Stimulated activated CD8-positive, alpha-beta memory T cell treated with anti-CD3 and anti-CD28 coated beads, Interleukin-4, amount 100 ng/mL, for 1 hour (primary cell): ENCODE measurements at places on chromosomes 1 and 21.
A peak's percentile ranks its signal among the peaks of the same experiment; 100 is the strongest.

- DNase-seq: no peak
Observed at GRCh38 chr21:31879241-31879650, 6.4 kb downstream of the HUNK start.

GRCh38 chr1:58249737-58250586 is 296.6 kb downstream of the OMA1 start:
- no peak for DNase-seq

- no peak for DNase-seq
Observed at GRCh38 chr1:185759061-185759460, 24.9 kb downstream of the HMCN1 start.

- no peak for DNase-seq
Observed at GRCh38 chr1:166839600-166840308, 479 bp downstream of the POGK start.

DNA sequence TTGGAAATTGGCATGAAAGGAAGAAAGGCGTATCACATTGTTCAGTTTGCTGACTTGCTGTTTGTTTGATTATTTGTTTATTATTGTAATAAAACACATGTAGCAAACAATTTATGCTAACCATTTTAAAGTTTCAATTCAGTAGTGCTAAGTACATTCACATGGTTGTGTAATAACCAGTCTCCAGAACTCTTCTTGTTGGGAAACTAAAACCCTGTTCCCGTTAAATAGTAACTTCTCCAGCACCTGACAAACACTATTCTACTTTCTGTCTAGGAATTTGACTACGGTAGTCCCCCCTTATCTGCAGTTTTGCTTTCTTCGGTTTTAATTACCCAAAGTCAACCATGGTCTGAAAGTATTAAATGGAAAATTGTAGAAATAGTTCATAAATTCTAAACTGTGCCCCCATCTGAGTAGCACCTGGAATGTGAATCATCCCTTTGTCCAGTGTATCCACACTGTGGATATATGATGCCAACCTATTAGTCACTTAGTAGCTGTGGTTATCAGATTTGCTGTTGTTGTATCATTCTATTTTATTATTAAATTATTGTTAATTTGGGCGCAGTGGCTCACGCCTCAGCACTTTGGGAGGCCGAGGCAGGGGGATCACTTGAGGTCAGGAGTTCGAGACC is 5.5 kb downstream of the MORC3 start:
- no peak for DNase-seq

DNA sequence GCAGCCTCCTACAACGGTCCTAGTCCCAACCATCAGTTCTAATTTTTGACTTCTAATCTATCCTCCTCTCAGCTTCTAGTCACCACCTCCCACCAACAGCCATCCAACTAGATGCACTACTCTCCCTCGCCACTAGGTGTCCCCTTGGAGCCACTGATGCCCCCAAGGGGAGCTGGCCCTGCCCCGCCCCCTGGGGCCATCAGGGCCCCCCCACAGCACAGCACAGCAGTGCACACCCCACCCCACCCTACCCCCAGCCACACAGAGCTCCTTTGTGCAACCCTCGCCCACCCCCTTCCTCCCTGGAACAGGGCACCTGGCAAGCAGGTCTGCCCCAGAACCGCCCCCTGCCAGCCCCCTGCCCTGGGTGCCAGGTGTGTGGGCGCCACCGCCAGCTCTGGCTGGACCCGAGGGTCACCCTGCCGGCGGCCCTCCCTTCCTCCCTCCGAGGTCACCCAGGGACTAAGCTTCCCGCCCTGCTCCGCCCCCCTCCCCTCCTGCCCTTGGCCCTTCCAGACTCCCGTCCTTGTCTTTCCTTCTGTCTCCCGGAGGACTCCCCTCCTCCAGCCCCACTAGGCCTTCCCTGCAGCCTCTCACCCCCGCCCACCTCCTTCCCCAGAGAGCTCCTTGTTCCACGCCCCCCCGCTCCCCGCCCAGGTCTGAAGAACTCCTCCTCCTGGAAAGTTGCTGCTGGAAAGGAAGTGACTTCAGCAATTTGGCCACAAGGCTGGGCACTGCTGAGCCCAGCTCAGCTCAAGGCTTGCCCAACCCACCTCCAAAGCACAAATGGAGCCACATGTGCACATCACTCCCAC is 47.0 kb downstream of the AHDC1 start:
- DNase-seq: peak; percentile 55

GRCh38 chr1:44036409-44037139 is 5.3 kb upstream of the SLC6A9 start:
- no peak for DNase-seq

DNA sequence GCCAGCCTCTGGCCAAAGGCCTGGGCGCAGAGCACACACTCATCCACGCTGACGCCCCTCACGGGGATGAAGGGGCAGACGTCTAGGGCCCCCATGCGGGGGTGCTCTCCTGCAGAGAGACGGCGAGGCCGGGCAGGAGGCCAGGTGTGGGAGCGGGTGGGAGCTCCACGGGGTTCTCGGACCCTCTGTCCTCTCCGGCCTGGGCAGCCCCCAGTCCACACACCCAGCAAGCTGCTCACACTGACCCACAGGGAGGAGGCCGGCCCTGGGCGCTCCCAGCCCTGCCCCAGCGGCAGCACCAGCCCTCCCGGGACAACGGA is 2.5 kb downstream of the FTCD start:
- DNase-seq: no peak

DNA sequence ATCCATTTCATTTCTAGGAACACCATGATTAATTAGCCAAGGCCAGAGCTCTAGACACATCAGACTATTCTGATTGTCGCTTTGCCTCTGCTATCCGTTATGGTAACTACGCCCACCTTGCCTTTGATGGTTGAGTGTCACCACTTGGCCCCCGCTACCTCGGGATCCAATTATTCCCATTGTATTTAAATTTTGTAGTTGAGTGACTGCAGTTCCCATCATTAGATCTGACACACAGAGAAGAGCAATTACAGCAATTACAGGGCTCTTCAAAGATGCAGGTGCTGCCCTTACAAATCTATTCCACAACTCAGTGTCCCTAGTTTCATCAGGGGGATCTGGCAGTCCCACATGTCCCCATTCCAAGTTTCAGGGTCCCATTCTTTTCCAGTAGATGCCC is 44.9 kb upstream of the ABCA4 start:
- DNase-seq: no peak

DNA sequence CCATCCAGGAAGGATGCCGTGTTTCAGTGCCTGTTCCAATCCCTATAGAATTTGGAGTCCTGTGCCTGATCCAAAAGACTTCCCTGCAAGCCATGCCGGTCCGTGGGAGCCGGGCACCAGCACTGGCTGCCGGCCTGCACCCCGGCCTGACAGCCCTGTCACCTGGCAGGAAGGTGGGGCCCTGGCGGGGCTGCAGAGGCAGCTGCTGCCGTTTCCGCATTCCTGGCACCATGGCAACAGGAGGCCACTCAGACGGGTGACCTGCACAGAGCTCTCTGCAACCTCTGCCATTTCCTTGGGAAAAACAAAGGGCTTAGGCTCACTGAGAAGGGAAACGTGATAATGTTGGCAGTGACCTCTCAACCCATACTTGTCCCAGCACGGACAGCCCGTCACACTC is 63.2 kb upstream of the TMEM51 start:
- DNase-seq: no peak

- no peak for DNase-seq
Observed at GRCh38 chr1:51119331-51119730, 17.3 kb downstream of the C1orf185 start.

DNA sequence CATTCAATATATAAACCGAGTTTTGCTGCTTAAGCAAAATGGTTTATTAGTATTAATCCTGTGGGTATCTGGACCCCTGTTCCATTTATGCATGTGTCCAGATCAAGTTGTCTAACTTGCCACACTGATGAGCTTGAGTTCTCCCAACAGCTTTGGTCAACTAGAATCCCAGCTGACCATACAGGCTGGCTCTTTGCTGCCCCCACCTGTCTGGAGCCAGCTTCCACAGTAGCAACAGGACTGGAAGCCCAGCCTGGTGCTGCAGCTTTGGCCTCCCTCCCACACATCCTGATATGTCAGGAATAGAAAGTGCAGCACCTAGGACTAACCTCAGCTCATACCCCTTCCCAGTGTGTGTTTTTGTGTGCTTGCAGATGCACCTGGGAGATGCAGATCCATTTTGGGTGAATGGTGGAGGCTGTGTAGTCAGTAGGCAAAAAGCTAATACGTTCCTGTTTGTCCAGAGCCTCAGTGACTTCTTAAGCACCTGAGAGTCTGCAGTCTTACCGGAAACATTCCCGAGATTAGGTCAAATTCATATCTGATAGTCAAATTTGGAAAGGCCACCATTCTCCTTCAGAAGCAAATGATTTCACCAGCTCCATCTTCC is 40.9 kb upstream of the BEND5 start:
- no peak for DNase-seq

GRCh38 chr1:181714428-181714827 is 231.1 kb downstream of the CACNA1E start:
- no peak for DNase-seq

DNA sequence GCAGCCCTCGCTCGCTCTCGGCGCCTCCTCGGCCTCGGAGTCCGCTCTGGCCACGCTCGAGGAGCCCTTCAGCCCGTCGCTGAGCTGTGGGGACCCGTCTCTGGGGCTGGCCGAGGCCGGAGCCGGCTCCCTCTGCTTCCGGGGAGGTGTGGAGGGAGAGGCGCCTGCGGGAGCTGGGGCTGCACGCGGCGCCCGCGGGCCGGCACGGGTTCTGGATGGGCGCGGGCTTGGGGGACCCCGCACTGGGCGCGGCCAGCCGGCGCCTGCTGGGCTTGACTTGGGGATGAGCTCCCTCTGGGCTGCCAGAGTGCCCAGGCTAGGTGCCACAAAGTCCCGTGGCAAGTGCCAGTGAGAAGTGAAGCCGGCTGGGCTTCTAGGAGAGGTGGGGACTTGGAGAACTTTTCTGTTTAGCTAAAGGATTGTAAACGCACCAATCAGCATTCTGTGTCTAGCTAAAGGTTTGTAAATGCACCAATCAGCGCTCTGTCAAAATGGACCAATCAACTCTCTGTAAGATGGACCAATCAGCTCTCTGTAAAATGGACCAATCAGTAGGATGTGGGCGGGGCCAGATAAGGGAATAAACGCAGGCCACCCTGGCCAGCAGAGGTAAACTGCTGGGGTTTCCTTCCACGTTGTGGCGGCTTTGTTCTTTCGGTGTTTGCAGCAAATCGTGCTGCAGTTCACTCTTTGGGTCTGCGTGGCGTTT is 20.2 kb downstream of the EXOC8 start:
- DNase-seq: no peak

DNA sequence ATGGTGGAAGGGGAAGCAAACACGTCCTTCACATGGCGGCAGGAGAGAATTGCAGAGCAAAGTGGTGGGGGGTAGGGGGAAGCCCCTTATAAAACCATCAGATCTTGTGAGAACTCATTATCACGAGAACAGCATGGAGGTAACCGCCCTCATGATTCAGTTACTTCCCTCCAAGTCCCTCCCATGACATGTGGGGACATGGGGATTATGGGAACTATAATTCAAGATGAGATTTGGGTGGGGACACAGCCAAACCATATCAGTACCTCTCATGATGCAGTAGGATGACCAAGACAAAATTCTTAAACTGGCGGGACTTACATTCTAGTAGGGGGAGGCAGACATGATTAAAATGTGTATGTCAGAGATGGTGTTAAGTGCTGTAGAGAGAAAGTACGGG is 38.8 kb downstream of the WNT4 start:
- no peak for DNase-seq

GRCh38 chr21:41345934-41346685 is 15.7 kb upstream of the MX2 start:
- DNase-seq: no peak

DNA sequence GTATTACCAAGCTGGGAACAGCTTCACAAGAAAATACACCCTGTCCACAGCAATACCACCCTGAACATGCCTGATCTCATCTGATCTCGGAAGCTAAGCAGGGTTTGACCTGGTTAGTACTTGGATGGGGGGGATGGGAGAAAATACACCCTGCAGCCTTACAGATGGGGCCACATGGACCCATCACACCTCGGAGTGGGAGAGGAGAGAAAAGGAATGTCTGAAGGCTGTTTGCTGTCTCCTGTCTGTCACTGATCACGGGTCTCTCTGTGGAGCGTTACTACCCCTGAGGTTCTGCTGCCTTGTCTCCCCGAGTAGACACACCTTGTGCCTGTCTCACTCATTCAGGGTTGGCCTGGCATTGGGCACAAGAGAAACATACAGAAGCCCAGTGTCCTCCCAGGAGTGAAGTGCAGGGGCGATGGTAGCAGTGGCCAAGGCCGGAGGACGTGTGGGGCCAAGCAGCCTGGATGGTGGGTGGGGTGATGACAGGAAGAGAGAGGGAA is 48.0 kb downstream of the TEX35 start:
- DNase-seq: no peak

DNA sequence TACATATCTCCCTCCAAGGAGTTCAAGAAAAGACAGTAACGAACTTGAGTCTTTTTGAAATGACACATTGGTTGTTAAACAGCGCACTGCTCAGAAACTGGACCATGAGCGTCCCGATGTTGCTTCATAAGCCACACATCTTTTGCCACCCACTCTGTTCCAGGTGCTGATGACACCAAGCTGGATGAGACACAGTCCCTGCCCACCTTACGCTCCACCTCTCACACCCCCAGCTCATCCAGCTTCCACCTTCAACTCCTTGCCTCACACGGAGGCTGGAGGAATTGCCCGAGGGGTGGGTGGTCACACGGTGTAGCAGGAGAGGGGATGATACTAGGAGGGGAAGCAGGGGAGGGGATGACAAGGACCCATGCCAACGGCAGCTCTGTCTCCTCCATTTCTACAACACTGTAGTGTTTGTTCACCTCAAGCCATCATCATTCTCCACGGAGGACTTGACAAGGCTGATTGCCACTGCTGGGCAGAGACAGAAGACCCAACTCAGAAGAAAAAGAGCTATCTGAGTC is 148.5 kb upstream of the TNR start:
- DNase-seq: no peak

- peak; percentile 22 for DNase-seq
Observed at GRCh38 chr1:168084396-168085231, 52.1 kb downstream of the GPR161 start.

DNA sequence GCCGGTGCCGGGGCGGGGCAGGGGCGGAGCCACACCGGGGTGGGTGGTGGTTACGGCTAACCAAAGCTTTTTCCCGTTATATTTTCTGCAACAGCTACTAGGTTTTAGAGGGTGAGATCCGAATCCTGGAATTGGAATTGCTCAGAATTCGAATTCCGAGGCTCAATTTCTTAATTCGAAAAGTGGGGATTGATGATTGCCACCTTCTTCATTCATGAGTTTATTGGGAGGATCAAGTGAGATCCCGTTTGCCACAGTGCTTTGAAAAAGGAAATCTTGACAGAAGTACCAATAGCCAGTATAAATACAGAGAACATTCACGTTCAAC is 207 bp upstream of the SVBP start:
- DNase-seq: no peak
